ENCODE measurements at places on chromosomes 2 and 18. TPM values are rescaled to one million over a fixed set of nuclear protein-coding genes. Genes with fewer than 3 reads are reported as not detected.
A peak's percentile ranks its signal among the peaks of the same experiment; 100 is the strongest.

TUBA3D gene
- total RNA-seq = not detected

- DNase-seq = peak; percentile 62
Observed at GRCh38 chr2:153388246-153388645, 90.3 kb downstream of the RPRM start.

- DNase-seq = no peak
Observed at GRCh38 chr2:105592288-105592687, 152.4 kb upstream of the NCK2 start.

DNA sequence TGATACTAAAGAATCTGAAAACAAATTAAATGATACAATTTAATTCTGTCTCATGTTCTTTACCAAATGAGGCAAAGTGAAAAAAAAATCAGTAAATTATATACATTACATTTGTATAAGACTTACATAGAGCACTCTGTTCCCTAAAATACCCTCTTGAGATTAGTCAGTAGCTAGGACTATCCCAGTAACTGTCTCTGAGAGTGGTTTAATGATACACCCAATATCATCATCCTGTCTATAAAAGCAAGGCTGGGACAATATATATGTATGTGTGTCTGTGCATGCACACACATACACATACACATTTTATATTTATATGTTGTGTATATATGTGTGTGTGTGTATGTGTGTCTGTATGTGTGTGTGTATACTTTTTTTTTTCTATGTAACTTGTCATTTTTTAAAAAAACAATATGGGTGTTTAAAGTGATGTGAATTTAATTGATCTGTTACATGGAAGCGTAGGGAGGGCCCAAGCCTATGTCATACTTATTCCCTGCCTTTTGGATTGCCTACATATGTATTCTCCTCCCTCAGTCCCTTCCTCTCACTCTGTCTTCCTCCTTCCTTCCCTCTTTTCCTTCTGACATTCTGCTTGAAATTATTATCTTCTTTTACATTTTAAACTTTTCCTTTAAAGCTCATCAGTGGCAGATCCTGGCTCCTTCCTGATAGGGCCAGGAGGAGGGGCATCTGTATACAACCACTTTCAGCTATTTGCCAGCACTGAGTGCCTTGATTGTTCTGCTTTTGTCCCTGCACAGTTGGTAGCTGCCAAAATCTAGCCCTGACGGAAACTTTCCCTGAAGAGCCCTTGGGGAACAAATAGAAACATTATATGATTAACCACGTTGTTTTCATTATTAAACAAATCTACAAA lies 6.8 kb downstream of the ASXL3 start:
- DNase-seq = no peak

Data from mammary epithelial cell (primary cell).